ENCODE measurements at places on chromosomes 11 and 22.

- peak; percentile 26 for DNase-seq
Observed at GRCh38 chr11:42972741-42973140, 339.1 kb upstream of the API5 start.

GRCh38 chr11:31303644-31304180, 65.8 kb downstream of the DCDC1 start:
- DNase-seq = no peak

DNA sequence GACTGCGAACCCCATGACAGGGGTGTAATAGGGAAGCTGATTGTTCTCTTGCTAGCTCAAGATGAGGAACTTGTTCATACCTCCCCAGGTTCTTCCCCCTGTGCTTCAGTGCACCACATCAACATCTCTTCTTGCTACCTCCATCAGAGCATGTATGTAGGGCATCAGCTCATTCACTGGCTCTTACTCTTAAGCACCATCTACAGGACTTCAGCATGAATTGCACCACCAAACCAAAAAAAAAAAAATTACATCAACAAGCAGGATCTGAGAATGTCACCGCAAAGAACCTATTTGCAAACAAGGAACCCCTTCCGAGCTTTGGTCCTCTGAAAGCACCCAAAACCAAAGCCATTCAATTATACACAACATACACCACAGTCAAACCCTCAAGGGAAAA, 2226.5 kb upstream of the RAG2 start:
- no peak for DNase-seq

DNA sequence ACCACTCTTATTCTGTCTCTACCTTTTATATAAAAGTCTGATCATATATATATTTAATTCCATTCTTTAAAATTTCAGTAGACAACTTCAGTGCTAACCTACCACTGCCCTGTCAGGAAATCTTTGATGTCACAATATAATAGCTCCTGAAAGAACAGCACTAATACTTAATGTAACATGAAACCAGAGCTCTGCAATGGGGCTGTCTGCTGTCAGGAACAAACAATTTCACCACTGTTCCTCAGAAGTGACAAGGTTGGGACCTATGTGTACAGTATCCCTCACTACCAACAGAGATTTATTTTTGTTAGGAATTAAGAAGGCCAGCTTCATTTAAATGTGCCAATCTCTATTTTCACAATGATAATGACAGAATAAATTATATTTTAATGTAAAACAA, 165.5 kb upstream of the C11orf58 start:
- DNase-seq = no peak

DNA sequence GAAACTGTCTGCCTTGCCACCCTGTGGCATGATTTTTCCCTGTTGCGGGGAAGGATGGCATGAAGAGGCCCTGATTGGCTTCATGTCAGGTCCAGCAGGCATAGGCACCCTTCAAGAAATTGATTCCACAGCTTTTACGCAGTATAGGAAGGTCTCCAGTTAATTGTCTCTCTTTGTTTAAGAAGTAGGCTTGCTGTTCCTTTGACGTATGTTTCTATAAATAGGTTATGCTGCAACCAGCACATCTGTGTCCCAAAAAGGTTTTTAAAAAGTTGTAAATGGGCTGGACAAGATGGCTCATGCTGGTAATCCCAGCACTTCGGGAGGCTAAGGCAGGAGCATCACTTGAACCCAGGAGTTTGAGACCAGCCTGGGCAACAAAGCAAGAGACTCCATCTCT, 62.6 kb downstream of the CD6 start:
- DNase-seq = no peak

- no peak for DNase-seq
Observed at GRCh38 chr22:36068776-36069344, 40.2 kb upstream of the RBFOX2 start.

- no peak for DNase-seq
Observed at GRCh38 chr11:106642331-106642730, 375.9 kb downstream of the GUCY1A2 start.

- no peak for DNase-seq
Observed at GRCh38 chr11:20310596-20311394, 52.7 kb upstream of the HTATIP2 start.

DNA sequence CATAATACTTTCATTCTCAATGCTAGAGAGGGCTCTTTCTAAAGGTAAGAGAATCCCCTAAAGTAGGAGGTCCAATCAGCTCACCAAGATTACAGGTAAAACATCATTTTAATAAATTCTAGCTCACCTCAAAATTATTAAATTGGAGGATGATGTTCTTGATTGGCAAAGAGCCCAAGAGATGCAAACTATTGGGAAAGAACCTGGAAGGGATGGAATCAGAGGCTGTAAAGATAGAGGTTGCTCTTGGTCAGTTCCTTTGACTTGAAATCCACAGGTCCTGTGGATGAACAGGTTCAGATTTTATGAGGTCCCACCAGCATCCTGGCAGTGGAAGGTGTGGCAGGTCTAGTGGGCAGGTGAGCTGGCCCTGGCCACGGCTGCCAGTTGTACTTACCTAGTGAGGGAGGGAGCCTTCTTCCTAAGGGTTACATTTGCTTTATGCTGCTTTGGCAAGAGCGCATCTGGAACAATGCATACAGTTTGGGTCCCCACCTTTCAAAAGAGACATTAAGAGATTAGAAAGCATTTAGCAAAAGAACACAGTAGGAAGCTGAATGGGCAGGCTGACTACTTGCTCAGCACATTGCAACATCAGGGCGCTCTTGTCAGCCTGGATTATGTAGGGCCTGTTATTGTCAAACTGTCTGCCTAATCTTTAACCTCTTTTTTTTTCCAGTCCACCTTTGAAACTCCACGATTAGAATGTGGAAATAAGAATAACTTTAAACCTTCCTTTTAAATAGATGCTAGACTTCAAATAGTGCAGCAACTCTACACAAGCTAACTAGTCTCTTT, 97.0 kb downstream of the RDX start:
- no peak for DNase-seq

DNA sequence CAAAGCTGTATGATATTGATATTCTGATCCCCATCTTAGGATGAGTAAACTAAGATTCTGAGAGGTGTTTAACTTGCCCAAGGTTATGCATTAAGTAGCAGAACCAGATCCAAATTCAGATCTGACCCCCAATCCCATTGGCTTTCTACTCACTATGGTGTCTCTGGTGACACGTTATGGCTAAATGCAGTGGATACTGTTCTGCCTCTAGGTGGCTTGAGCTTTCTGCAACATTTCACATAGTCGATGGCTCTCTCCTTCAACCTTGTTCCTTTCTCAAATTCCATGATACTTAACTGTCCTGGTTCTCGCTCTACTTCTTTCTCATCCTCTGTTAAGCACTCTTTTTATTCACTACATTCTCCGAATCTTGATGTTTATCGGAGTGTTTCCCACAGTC, 9.4 kb downstream of the C11orf97 start:
- no peak for DNase-seq

DNA sequence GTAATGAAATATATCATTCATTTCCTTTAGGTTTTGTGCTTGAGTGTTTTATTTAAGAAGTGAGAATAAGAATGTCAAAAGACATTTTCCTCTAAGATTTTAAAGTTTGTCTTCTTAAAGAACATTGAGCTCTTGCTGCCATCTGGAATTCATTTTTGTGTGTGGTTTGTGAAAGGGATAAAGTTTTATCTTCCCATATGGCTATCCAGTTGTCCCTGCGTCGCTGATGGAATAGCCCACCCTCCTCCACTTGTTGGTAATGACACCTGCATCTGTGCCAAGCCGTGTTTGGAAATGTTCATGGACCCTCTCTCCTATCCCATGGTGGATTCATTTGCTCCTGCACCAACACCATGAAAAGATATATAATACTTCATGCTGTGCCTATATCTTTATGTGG, 901.5 kb downstream of the BRD1 start:
- DNase-seq = no peak

DNA sequence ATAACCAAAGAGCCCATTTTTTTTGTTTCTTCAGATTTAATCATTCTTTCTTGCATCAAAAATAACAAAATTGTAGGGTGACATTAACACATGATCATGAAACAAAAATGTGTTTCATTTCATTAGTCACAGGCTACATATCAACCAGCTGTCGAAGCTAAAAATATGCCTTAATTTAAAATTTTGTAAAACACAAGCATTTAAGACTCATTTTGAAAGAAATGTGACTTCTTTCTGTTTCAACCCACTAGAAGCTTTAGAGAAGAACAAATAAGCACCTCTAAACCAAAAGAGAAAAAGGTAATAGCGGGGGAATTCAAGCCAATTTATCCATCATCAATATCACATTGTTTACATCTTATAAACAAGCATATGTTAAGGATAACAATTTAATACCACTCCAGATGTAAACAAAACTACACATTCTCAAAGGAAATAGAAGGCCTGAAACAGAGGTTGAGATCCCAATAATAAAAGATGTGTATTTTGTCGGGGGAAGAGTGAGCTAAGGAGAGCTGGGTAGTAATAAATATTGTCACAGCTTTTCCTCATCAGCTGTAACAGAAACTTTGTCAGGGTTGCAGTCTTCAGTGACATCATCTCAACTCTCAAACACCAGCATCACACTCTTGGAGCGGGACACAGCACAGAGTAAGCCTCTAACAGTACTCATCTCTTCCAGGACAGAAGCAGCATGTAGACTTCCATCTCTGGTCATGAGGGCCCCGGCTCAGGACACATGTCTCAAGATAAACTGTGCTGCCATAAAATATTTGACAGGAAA, 42.0 kb downstream of the ALG9 start:
- DNase-seq = no peak

DNA sequence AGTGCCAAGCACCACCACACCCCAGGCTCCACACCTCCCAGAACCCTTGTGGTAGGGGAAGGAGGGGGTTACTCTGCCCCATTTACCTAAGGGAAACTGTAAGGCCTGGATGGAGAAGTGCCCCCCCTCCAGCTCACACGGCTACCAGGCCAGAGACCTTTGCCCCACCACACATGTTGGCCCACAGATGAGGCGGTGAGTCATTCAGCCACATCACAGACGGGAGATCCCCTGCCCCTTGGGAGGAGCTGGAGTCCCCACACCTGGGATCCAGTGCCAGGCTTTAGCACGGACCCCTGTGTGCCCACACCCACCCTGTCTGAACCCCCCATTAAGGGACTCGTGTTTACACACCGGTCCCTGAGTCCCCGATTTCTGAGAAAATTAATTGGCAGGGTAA, 24.9 kb downstream of the CDKN1C start:
- DNase-seq = no peak

DNA sequence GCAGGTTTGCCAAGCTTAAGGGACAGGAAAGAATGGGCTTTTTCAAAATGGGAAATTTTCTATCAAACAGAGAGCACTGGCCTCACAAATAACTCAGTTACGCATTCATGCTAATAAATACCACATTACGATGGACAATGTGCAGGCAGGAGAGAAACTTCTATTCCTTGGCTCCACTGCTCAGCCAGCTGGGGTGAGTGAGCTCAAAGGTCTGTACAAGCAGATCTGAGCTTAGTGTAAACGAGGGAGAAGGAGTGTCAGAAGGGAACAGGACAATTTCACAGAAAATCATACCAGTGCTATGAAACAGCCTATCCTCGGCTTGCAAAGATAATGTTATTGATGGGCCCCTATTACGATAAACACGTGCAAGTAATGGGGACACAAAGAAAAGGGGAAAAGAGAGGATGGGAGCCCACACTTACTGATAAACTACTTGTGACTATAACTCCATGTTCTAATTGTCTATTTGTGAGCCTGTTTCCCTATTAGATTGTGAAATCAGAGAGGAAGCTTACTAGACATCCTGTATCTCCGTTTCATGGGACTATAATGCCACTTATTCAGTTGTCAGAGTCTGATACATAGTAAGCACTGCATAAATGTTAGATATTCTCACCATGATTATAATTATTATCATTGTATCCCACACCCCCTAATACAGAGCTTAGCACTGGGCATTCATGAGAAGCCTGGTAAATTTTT, 46.3 kb downstream of the AMOTL1 start:
- no peak for DNase-seq

DNA sequence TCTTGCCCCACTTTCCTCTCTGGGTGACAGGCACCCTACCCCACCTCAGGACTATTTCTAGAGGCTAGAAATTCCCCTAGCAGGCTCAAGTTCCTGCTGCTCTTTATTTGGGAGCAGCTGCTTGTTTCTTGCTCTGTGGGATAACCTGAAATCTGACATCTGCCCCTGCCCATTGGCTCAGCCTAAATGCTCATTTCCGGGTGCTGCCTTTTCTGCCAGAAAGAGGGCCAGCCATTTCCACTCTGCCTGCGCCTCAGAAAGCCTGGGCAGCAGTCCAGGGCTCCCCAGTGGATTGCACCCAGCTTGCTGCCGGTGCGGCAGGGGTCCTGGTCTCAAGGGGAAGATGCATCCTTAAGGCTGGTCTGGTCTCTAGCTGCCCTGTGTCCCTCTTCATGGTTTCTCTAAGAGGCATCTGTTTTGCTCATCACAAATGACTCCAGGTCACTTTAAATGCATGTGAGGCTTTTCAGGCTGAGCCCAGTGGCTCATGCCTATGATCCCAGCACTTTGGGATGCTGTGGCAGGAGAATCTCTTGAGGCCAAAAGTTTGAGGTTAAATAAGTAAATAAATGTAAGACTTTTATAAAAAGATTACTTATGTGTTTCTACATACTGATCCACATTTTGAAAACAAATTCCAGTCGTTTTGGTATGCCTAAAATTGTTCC, 10.3 kb upstream of the PNPLA5 start:
- no peak for DNase-seq

DNA sequence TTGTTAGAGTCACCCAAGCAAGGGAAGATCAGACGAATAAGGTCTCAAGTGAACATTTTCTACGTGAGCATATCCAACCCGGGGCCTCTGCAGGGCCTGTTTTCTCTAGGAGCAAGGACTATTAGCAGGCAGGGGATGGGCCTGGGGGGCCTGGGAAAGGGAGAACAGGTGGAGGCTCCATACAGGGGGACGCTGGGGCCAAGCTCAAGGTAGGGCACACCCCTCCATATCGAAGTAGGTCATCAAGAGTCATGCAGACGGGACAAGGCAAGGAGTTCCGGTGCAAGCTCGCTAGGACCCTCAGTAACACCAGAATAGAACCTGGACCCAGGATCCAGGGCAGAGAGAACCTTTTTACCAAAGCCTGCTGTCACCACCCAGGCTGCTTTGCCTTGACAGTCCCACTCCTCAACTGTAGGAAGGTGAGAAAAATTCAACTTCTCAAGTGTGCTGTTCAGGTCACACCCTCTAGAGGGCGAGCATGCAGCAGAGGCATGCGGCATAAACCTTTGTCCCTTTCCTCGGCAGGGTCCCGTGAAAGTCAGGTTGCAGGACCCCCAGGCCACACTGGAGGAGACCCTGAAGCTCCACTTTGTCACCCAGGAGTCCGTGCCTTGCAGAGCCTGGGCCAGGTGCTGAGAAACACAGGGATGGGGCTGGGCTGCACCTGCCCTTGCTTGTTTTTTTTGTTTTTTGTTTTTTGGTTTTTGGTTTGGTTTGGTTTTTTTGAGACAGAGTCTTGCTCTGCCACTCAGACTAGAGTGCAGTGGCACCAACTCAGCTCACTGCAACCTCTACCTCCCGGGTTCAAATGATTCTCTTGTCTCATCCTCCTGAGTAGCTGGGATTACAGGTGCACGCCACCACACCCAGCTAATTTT, 8.6 kb upstream of the APOBEC3B start:
- DNase-seq = peak; percentile 66

DNA sequence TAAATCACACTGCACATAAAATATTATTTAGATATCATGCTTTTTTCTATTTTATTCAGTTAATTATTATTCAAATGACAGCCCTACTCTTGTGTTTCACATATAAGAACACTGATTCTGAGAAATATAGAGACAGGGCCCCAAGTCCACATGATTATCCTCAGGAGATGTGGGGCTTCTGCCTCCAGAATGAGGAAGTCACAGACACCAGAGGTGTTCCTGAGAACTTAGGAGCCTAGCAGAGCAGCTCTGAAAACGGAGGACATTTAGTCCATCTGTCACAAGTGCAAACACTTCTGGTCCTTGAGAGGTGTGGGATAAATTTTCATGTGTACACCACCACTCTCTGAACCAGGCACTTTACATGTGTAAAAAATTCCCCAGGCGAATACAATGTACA, 26.2 kb downstream of the TRIM66 start:
- no peak for DNase-seq
